Stimulated activated naive CD4-positive, alpha-beta T cell (primary cell): ENCODE measurements at places on chromosomes 1 and 21.

DNA sequence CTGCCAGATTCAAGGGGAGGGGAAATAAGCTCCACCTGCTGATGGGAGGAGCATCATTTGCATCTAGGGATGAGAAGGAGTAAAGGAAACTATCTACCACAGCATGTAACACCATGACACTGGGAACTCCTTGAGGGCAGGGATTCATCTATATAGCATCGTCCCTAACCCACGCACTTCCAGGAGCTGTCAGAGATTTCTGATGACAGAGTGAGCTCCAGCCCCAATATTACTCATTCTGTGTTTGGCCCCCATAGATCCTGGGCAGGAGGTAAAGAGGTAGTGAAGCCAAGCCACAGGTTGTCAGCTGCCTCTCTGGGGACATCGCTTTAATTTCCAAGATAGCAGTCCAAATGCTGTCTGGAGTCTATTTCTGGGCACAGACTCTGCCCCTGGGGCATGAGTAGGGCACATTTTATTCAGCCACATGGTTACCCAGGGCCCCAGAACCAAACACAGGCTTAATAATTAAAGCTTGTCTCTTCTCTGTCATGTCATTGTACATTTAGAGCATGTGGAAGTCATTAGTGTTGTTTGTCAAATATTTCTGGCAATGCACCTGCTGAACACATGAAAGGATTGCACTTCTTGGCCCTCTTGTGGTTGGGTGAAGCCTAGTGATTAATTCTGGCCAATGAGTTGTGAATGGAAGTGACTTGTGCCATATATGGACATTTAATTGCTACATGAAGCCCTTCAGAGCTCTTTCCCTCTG, 105.9 kb upstream of the POU3F1 start:
- DNase-seq, result no peak

- no peak for DNase-seq
Observed at GRCh38 chr1:32764826-32765569, 52.2 kb downstream of the YARS1 start.

DNA sequence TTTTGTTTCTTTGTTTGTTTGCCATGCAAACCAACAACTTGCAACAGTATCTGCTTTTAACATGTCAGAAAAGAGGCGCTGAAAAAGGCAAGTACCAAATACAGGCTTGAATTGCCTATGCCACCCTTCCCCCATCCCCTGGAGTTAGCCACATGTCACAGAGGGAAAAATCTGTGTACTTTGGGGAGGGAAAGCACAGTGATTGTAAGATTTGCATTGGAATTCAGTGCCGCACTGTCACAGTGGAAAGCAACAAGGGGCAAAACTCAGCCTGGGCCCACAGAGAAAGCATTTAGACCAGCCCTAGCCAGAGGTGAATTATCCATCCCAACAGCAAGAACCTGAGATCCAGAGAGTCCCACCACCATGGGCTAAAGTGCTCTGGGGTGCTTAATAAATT, 52.4 kb upstream of the ACADM start:
- DNase-seq, result no peak

DNA sequence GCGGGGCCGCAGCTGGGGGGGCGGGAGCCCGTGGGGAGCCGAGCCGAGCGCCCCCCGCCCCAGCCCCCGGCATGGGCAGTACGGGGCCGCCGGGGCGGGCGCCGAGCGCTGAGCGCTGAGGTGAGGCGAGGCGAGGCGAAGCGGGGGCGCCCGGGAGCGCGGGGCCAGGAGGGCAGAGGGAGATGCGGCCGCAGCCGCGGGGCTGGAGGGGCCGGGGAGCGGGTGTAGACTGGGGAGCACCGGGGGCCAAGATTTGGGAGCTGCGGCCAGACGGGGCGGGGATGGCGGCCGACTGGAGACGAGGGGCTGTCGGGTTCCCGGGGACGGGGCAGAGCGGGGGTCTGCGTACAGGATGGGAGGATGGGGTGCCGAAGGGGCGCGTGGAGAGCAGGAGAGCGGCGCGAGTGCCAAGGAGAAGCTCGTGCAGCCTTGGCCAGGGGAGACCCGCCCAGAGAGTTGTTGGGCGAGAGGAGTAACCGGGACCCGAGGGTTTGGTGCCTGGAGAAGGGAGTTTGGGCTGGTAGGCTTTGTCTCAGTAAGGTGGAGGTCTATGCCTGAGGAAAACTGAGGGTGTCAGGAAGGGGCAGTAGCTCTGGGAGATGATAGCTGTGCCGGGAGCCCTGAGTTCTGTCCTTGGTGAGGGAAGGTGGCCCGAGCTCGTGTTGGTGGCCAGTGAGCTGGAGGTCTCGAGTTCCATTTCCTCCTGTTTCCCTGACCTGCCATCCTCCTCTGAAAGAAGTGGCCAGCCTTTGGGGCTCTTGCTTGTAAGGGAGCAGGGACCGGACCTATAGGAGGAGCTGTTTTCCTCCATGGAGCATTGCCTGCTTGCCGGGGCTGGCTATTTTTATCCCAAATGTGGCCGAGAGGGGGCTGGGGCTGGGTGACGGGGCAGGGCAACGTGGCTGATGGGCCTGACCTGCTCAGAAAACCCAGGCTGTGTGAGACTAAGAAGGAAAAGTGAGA, 539 bp downstream of the ATP8B2 start:
- peak; percentile 58 for DNase-seq

DNA sequence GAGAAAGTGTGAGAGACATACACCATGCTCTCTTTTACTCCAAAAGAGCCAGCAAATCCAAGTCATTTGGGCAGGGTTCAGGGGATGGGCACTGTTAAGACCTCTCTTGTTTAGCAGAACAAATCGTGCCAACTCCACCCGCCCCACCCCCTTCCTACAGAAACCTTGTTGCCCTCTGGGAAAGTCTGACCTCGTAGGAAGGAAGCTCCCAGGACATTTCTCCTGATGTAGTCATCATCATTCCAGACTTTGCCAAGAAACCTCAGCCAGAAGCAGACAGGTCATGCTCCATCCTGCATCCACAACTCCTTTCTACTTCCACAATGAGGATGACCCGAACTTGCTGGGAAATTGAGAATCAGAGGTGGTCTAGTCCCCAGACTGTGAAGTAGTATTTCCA, 57.7 kb downstream of the UBE2T start:
- no peak for DNase-seq

DNA sequence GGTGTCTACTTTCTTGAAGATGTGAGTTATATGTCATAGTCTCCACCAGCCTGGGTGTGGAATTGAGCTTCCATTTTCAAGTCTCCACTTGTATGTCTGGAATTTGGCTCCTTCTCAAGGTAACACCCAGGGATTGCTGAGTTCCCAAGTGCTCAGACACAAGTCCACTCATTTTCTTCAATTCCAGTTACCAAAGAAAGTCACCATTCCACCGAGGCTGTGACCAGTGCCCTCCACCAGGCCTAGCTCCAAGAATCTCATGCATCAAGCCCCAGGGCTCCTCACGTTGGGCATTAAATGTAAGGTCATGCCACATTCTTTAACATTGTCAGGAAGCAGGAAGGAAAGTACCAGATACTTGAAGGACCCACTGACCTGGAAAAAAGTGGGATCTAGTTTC, 2.4 kb upstream of the RAB4A start:
- DNase-seq, result no peak

- no peak for DNase-seq
Observed at GRCh38 chr1:160168609-160169369, 17.4 kb downstream of the ATP1A4 start.

DNA sequence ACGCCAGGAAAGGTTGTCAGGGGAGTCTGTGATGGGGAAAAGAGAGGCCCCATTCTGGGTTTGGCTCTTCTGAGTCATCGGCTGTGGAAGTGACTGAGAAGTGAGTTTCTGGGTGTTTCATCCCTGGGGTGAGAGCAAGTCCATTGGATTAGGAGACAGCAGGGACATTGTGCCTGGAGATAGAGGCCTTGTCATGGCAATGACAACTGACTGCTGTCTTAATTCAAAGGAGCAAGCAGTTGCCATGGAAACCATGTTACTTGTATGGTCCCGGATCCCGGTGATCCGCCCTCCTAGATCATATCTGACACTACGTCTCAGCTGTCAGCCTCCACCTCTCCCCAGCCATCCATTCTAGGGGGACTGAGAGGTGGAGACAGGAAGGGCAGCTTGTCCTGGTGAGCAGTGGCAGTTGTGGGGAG, 34.4 kb downstream of the KIAA0040 start:
- DNase-seq, result no peak

- no peak for DNase-seq
Observed at GRCh38 chr1:46672696-46673095, 1.0 kb downstream of the TEX38 start.

GRCh38 chr1:159229260-159229885, 24.7 kb downstream of the ACKR1 start:
- DNase-seq, result no peak

- no peak for DNase-seq
Observed at GRCh38 chr1:39896909-39897685, 4.6 kb downstream of the MYCL start.

GRCh38 chr1:209048941-209049669, 534.4 kb upstream of the CAMK1G start:
- no peak for DNase-seq

GRCh38 chr1:42817440-42817767, 207 bp upstream of the SVBP start:
- DNase-seq, result no peak

- DNase-seq, result no peak
Observed at GRCh38 chr1:66492424-66492823, 41.5 kb upstream of the SGIP1 start.

DNA sequence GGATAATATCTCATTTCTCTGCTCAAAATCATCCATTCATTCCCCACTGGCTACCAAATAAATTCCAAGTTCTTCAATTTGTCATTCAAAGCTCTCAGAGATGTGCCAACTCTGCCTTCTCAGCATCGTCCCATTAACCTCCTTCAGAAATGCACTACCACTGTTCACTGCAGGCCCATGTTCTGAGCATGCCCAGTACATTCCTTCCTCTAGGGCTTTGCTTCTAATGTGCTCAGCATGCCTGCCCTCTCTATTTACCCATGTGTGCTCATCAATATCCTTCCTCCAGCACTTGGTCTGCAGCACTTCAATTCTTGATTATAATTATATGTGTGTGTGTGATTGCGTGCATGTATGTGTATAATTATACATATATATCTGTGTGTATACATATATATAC, 36.1 kb upstream of the RGS8 start:
- no peak for DNase-seq

GRCh38 chr21:44337941-44338895, 972 bp downstream of the CFAP410 start:
- peak; percentile 59 for DNase-seq

DNA sequence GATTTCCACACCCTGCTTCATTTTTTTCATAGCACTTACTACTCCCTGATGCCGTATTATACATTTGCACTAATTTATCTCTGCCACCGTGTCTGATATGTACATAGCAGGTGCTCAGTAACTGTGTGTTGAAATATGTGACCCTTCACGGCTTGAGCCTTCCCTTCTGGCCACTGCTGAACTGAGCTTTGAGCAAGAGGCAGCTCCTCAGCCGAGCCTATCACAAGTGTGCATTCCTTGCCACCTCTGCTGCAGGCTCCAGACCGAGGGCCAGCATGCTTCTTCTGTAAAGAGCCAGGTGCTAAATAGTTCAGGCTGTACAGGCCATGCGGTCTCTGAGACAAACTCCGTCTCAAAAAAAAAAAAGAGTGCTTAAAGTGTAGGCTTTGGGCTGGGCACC, 22.6 kb downstream of the PLEKHM2 start:
- DNase-seq, result no peak

DNA sequence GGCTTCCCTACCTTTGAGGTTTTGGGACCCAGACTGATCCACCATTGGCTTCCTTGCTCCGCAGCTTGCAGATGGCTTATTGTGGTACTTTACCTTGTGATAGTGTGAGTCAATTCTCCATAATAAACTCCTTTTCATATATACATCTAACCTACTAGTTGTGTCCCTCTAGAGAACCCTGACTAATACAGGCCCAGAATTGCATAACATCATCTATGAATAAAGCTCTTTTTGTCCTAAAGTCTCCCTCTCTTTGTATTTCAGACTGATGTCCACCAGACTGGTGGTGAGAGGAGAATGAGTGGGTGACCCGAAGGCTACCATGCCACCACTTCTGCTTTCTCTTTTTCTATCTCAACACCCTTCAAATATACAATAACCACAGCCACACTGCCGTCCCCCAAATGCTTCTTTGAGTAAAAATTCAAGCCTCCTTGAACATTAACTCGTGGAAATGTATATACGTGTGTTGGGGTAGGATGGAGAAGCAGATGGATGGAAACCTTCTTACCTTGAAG, 265.7 kb downstream of the PTBP2 start:
- no peak for DNase-seq

GRCh38 chr1:116262995-116263385, 110.1 kb upstream of the ATP1A1 start:
- DNase-seq, result no peak

GRCh38 chr1:167762061-167762746, 40.4 kb downstream of the MPZL1 start:
- DNase-seq, result peak; percentile 63

DNA sequence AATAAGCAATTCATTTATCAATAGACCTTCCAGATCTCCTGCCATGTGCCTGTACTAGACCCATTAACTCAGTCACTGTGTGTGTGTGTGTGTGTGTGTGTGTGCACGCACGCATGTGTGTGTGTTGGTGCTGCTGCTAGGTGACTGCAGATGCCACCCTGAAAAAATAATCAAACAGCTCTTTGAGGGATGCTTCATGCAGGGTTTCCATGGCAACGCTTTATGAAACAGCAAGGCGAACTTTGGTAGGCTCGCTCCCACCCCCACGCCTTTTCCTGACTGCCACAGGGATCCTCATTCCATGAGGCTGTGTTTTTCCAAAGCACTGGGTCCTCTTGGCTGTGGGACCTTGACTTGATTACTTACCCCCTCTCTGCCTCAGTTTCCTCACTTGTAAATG, 94.0 kb downstream of the HMGB4 start:
- no peak for DNase-seq

GRCh38 chr1:245337829-245338484, 183.2 kb downstream of the KIF26B start:
- no peak for DNase-seq

GRCh38 chr1:230066031-230066430, 1.0 kb upstream of the GALNT2 start:
- DNase-seq, result no peak

DNA sequence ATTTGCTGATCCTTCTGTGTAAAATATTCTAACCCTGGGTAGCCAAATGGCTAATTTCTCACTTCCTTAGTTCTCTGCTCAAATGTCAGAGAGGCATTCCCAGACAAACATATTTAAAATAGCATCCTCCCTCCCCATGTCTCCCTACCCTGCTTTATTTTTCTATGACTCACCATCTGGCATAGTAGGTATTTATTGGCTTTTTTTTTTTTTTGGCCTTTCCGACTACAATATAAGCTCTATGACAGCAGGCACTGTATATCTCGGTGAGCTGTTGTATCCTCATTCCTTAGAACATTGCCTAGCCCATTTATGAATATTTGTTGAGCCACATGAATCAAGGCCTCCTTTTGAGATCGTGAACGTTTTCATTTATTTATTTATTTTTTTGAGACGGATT, 1.5 kb upstream of the NEK7 start:
- no peak for DNase-seq

- no peak for DNase-seq
Observed at GRCh38 chr1:108811611-108812010, 45.3 kb downstream of the AKNAD1 start.

DNA sequence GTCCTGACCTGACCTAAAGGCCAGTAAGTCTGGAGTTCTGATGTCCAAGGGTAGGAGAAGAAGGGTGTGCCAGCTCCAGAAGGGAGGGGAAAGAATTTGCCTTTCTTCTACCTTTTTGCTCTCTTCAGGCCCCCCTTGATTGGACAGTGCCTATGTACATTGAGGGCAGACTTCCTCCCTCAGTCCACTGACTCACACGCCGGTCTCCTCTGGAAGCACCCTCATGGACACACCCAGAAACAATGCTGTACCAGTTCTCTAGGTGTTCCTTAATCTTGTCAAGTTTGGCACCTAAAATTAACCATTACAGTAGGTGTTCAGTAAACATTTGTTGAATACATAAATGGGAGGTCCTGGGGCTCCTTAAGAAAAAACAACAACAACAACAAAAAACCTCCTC, 51.0 kb upstream of the POU2F1 start:
- DNase-seq, result no peak
